ENCODE measurements at places on chromosomes 11 and 22.

DNA sequence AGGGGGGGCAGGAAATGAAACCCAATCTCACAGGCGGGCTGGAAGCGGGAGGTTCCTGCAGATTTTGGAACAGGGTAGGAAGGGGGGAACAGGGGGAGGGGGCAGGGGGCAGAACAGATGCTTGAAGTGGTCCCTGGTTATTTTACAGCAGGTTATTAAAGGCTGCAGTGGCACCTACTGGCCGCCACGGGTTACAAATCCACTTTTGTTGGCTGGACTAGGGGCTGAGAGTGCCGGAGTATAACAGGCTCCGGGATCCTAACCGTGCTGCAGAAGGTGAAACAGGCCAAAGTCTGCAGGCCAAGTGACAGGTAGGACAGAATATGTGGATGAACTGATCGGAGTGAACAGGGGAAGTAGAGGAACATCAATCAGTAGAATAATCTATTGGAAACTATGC, 2.5 kb downstream of the ROBO3 start:
- no peak for DNase-seq

- DNase-seq = no peak
Observed at GRCh38 chr22:24523873-24524272, 28.7 kb downstream of the UPB1 start.

DNA sequence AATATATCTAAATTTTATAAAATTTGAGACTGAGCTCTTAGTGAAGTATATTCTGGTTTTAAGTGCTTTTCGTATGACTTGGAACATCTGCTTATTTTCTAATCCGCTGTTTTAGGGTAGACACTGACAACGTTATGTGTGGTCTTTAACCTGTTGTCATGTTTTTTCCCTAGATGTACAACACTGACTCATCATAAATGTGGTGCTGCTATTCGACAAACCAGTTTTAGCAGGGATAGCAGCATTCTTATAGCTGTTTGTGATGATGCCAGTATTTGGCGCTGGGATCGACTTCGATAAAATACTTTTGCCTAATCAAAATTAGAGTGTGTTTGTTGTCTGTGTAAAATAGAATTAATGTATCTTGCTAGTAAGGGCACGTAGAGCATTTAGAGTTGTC, 23.8 kb upstream of the HIKESHI start:
- no peak for DNase-seq

- no peak for DNase-seq
Observed at GRCh38 chr22:46147471-46148267, 2.7 kb upstream of the PPARA start.

DNA sequence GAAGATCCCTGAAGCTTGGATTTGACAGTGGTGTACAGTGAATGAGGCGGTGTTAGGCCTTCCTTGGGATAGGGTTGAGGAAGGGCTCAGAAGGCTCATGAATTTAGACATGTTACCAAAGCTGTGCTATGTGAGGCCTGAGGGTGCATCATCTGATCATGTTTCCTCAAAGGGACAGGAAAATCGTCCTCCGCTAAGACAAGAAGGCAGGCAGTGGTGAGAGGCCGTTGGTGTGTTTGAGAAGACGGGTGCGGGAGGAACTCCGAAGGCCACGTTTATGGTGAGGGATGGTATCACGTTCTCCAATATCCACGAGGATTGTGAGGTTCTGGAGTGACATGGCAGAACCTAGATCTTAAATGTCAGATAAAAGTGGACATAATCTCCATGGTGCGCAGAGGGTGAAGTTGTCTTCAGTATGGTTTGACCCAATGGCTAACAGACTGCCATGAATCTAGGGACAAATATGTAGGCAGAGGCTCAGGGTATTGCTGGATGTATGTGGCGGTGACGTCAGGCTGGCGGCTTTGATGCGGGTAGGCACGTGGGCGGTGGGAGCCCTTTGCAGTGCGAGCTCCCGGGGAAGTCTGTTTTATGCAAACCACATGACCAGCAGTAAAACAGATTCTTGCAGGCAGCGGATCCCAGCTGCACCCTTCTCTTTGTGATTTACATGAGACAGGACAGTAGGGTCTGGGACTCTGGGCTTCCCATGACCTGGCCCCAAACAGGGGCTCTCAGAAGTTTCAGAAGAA, 242.3 kb upstream of the B3GAT1 start:
- peak; percentile 19 for DNase-seq

- no peak for DNase-seq
Observed at GRCh38 chr11:83070731-83071566, 748 bp downstream of the RAB30 start.

GRCh38 chr11:22343032-22343324, 4.8 kb downstream of the SLC17A6 start:
- no peak for DNase-seq

DNA sequence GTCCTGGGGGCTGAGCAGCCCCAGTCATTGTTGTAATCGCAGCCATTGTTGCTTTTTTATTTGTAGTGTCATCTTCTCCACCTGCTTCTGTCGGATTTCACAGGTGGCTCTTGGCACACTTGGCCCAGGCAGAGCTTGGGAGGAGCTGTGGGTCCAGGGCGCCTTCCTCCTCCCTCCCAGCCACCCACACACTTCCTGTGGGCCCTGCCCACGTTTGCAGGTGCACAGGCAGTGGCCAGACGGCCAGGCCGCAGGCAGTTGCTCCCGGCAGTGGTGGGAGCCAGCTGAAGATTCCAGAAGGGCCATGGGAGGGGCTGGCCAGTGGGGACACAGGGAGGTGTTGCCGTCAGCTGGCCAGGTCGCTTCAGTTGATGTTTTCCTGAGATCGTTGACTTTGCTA, 1191.9 kb downstream of the BRD1 start:
- no peak for DNase-seq

- no peak for DNase-seq
Observed at GRCh38 chr22:31948002-31948401, 3.7 kb downstream of the YWHAH start.

GRCh38 chr22:30212363-30212995, 34.1 kb downstream of the LIF start:
- no peak for DNase-seq

DNA sequence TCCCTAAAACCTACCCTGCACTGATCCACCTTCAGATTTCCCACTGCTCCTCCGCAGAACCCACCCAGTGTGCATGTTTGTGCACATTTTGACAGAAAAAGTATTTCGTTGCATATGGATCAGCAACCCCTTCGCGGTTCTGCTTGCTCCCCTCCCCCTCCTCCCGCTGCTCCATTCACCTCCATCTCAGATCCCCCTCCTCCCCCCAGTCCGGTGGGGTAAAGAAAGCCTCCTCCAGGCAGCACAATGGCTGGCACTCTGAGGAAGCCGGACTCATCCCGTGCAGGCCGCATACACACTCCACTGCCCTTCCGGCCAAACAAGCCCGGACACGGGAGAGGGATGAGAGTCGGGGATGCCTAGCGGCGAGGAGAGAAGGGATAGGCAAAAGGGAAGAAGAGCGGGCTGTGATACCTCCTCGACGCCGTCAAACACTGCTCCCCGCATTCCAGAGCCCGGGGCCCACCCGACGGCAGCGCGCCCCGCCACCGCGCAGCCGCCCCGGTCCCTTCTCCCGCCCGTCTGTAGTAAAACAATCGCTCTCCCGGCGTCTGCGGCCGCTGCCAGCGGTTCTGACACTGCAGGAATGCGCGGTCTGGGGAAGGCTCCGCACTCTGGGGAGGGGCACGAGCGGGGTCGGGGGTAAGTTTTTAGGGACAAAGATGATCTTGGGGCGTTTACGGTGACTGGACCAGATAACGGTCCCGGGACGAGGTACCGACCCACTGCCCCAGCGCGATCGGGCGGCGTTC, 915 bp downstream of the FEZ1 start:
- DNase-seq = no peak

All from stimulated activated CD8-positive, alpha-beta memory T cell treated with anti-CD3 and anti-CD28 coated beads, Interleukin-15, amount 100 ng/mL, for 4 hours (primary cell).